Stimulated activated CD8-positive, alpha-beta memory T cell treated with anti-CD3 and anti-CD28 coated beads, Interleukin-7, amount 100 ng/mL, for 1 hour (primary cell): ENCODE measurements at places on chromosomes 2 and 18.

- no peak for DNase-seq
Observed at GRCh38 chr18:73147590-73147989, 279.8 kb upstream of the NETO1 start.

GRCh38 chr2:113061241-113061640 lies 2.2 kb downstream of the IL36RN start:
- DNase-seq = no peak

- no peak for DNase-seq
Observed at GRCh38 chr2:223418131-223418530, 184.0 kb downstream of the SCG2 start.

DNA sequence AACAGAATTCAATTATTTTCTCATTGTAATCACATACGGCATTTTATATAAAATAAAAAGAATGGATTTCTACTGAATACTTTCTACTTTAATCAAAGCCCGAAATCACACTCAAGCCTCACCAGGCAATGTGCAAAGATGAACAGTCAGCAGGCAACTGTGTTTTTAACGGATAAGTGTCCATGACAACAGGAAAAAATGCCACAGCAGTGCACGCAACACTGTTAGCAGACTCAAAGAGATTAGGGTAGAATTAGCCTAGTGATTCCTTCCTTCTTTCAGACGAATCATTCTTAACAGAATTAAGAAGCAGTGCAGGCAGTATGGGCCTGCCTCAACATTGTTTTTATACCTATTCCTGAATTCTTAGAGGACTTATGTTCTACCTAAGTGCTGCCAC lies 135.6 kb downstream of the CDH2 start:
- no peak for DNase-seq

- DNase-seq = no peak
Observed at GRCh38 chr2:7649461-7650228, 732.4 kb downstream of the RNF144A start.

DNA sequence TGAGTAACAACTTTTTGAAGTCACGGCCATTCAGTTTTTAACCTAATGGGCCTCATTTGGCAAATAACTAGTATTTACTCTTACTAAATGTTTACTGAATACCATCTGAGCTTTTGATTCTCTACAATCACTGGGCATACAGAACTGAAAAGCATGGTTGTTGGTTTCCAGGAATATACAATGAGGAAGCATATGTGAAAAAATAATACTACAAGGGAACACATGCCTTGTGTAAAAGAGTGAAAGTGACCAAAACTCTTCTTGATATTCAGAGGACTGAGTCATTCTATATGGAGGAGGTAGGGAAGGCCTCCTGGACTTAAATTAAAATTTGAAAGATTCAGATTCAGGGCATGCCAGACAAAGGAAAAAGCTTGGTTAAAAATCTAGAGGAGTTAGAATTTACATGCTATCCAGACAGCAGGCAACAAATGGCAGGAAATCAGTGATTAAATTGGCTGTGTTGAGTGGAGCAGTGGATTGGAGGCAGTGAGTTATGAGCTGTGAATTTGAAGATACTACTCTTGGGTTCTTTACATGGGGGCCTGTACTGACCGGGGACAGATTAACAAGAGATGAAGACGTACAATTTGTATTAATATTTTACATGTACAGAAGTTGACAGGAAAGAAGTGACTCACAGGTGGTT lies 53.6 kb upstream of the NRXN1 start:
- no peak for DNase-seq

DNA sequence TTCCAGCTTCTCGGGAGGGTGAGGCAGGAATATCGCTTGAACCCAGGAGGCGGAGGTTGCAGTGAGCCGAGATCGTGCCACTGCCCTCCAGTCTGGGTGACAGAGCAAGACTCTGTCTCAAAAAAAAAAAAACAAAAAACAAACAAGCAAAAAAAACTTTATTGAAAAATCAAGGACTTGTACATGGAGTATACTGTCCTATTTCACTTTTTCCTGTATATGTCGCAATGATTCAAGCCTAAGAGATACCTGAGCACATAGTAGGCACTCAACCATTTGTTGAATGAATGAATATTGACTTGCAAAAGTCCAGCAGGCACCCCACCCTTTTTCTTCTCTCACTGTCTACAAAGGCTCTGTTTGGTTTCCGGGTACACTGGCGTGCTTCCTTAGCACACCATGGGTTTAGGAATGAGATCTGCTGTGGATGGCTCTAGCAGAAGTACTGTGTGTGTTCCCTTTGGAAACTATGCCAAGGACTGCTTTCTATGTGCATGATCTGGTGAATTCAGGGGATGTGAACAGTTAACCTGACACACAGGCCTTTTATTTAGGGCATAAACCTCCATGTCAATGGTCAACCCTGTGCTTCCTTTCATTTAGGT lies 6.1 kb downstream of the APCDD1 start:
- DNase-seq = no peak

- DNase-seq = no peak
Observed at GRCh38 chr18:43130716-43131260, 15.3 kb upstream of the RIT2 start.
